H1 (cell line): ENCODE measurements at places on chromosomes 6 and 20. TPM values are rescaled to one million over a fixed set of nuclear protein-coding genes. Genes with fewer than 3 reads are reported as not detected.

Gene ALDH8A1
- 0.28 TPM in 1 of 2 replicates, not detected in the other for total RNA-seq

- no peak for DNase-seq
Measured at GRCh38 chr6:123489589-123489988, 147.2 kb downstream of the TRDN start.

DNA sequence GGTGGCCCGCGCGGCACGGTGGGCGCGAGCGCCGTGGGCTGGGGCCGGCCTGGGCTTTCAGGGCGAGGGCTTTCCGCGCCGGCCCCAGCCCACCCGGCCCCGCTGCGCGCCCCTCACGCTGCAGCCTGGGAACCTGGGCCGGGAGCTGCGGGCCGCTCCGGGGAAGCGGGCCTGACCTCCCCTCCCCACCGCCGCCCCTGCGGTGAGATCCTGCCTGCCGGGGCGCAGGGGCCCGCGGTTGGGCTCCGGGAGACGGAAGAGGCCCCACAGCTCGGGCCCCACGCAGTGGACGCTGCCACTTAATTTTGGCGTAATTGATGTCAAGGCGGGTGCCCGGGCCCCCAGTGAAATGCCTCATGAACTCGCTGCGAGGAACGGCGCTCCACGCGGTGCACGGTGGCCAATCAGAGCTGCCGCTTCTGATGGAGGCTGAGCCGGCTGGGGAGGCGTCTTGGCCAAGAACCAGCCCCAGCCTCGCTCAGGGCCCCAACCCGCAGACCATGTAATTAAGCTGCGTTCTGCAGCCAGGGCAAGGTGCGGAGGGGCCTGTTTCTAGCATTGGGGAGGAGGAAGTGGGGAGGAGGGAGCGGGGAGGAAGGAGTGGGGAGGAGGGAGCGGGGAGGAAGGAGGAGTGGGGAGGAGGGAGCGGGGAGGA is 96.1 kb upstream of the BHLHE23 start:
- DNase-seq = no peak

GRCh38 chr20:51492167-51493092 is 50.1 kb downstream of the NFATC2 start:
- DNase-seq = no peak

GRCh38 chr6:157667211-157668008 is 155.6 kb upstream of the SNX9 start:
- no peak for DNase-seq
